ENCODE measurements at places on chromosomes 5 and 9.
A peak's percentile ranks its signal among the peaks of the same experiment; 100 is the strongest.

DNA sequence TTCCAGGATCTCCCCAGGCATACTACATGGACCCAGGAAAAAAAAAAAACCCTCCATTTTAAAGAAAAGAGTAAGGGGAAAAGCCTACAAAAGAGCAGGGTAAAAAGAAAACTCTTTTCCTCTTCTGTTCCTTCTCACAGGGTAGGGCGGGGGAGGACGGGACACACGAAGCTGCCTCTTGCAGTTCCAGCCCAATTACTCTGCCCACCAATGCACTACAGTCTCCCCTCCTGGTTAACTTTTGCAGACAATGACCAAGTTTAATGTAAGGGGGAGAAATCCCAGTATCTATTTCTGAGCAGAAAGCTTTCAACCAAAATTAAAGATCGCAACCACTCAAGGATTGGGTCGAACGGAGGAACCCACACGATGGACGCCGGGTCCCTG is 1.3 kb downstream of the BRD3 start:
- peak; percentile 55 for DNase-seq

DNA sequence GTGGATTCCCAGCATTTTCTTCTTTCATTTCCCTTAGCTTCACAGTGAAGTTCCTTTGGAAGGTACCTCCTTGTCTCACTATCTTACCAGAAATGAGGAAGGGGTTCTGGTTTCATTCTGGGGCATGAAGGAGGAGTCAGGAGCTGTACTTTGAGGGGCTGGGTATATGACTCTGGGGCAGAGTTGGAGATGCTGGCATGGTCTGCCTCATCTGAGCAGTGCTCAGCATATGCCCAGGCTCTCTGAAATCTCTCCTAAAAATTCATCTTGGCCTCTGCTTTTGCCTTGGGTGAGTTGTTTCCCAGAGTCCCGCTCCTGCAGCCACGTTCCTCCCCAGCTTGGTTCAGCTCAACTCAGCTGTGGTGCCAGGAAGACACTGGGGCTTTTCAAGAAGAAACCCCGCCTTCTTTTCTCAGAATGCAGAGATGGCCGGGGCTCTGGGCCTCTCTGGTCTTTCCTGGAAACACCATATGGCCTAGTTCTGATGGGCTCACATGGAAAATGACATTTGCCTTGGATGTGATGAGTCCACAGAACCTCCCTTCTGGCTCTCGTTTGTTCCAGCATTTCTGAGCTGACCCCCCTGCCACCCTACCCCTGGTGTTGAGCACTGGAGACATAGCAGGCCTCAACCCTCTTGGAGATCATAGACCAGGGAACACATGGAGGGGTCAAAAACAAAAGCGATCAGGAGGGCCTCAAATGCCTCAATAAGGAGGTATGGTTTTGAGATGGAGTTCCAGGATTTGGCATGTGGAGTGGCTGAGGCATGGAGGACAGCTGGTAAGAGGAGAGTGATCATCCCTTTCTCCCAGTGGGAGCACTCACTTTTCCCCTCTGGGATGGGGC is 12.0 kb upstream of the TGFBR1 start:
- DNase-seq = peak; percentile 68

GRCh38 chr5:104412649-104413240 is 850.2 kb upstream of the NUDT12 start:
- peak; percentile 9 for DNase-seq

DNA sequence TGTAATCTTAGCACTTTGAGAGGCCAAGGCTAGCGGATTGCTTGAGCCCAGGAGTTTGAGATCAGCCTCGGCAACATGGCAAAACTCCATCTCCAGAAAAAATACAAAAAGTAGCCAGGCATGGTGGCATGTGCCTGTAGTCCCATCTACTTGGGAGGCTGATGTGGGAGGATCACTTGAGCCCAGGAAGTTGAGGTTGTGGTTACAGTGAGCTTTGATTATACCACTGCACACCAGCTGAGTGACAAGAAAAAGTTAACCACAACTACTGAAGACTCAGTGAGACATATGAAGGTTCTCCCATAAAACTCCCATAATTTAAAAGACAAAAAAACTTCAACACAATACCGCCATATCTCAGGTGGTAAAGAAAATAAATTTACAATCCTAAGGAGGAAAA is 98.0 kb downstream of the NR6A1 start:
- DNase-seq = no peak

DNA sequence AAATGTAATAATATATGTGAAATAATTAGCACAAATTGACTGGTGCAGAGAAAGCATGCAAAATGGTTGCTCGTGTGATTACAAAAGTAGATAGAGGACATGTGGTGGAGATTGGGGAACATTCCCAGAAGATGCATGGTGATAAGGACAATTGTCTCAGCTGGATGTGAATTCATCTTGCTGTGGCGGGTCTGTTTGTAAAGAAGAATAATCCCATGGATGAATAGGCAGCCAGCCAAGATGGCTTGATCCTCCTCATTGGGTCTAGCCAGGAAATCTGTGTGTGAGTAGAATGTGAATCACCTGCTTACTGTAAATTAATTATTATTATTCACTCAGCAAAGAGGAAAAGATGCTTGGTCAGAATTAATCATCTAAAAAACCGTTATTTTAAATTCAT is 12.6 kb upstream of the DPYSL3 start:
- no peak for DNase-seq

- DNase-seq = no peak
Observed at GRCh38 chr5:59685793-59686192, 207.7 kb downstream of the PDE4D start.

DNA sequence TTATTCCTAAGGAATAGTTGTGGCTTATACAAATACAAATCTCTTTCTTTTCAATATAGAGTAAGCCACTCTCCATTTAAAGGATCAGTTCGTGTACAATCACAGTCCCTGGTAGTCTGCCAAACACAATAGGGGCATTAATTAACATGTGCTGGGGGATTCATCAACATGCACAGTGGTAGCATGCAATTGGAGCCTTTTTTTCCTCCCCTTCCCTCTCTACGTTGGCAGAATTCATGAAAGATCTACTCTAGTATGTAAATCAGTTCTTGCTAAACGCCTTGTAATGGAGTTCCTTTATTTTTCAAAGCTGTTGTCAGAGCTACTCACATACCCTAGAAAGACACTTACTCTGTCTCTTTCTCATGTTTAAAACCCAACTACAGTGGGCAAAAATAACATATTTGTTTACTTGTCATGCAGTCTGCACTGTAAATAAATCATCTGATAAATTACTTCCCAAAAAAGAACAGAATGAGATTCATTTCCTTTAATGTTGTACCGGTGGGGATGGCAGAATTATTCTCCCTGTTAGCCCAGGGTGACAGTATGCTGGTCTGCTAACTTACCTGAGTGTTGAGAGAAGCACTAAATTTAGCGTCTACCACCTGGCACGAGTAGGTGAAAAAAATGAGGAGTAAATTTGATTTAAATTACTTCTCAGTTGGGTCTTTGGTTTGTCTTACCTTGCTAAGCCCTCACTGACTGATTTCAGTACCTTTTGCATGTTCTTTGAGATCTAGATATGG is 341.5 kb upstream of the CCNH start:
- DNase-seq = no peak

GRCh38 chr5:44845777-44846176 is 37.0 kb downstream of the MRPS30 start:
- DNase-seq = no peak

- DNase-seq = no peak
Observed at GRCh38 chr9:76162086-76162730, 232.0 kb downstream of the RFK start.

- DNase-seq = no peak
Observed at GRCh38 chr5:55160493-55161209, 680 bp downstream of the GPX8 start.

GRCh38 chr5:176818391-176819098 is 8.2 kb downstream of the UNC5A start:
- no peak for DNase-seq

DNA sequence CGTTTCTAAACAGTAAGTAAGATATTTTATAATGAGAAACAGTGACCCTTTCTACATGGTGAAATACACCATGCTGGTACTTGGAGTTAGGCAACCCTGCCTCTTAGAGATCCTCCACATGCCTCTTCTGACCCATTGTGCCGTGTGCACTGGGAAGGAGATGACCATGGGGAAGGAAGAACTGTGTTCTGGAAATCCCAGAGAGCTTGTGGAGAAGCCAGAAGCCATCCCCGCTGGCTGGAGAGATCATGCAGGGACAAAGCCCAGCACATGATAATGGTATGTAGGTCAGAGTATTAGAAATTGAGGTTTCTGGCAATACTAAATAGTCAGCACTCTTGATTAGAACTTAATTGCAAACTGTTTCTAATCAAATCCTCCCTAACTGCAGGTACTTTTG is 307.3 kb downstream of the FBXL7 start:
- DNase-seq = no peak

- peak; percentile 55 for DNase-seq
Observed at GRCh38 chr5:131633830-131634229, 1.2 kb downstream of the RAPGEF6 start.

DNA sequence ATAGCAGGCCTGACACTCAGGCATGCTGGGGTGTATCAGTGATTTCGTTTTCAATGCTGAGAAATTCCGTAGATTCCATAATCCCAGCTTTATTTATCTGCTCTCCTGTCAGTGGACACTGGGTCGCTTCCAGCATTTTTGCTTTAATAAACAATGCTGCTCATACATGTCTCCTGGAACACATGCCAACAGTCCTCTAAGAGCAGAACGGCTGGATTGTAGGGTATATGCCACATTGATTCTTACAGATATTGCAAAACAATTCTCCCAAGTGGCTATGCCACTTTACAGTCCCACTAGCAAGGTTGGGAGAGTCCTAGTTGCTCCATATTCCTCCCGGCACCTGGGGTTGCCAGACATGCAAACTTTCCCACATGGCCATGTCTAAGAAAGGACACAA is 81.9 kb downstream of the RAPGEF1 start:
- DNase-seq = no peak

DNA sequence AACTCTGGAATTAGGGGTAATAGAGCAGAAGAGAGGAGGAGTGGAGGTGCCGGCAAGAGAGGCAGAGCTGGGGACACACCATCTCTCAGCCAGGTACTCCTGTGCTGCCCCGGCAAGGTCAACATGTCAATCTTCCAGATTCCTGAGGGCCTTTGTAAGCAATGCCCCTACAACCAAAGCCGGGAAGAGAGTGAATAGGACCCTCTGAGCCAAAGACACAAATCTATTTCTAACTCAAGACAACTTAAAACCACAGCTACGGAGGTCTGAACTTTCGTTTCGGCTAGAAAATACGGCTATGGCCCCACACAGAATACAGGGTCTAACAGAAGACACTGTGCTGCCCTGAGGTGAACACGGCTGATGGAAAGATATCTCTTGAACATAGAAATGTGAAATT is 66.6 kb downstream of the SERINC5 start:
- no peak for DNase-seq

DNA sequence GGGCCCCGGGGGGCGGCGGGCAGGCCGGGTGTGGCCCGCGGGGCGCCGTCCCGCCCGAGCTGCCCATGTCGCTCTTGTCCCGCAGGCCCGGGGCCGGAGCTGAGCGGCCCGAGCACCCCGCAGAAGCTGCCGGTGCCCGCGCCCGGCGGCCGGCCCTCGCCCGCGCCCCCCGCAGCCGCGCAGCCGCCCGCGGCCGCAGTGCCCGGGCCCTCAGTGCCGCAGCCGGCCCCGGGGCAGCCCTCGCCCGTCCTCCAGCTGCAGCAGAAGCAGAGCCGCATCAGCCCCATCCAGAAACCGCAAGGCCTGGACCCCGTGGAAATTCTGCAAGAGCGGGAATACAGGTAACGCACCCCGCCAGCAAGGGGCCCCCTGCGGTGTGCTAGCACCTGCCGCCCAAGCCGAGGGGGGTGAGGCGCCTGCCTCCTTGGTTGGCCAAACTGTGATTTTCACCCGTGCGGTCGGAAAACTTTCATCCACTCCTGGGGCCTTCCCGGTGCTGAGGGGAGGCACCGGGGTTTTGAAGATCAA is 32.1 kb downstream of the SMARCA2 start:
- DNase-seq = no peak

DNA sequence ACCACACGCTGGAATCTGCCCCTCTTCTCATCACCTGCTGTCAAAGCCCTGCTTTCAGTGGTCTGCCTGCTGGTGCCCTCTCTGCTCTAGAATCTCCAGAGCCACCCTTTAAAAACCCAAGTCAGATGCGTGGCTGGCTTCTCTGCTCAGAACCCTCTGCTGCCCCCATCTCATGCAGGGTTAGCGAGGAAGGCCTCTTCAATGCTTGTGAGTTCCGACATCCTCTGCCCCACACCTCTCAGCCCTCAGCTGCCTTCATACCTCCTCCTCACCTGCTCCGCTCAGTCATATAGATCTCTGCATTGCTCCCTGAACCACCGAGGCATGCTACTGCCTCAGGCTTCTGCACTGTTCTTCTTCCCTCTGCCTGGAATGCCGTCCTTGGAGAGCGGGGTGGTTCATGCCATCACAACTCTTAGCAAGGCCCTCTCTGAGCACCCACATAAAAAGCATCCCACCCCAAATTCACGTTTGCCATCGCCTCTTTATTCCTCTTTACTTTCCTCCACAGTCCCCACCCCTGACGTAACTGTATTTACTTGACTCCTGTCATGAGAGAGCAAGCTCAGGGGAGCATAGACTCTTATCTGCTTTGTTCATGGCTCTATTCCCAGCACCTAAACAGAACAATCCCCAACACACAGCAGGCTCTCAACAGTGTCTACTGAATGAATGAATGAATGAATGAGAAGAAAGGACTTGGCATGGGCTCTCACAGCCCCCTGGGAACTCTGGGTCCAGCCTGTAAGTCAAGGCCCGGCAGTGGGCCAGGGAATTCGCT is 10.4 kb downstream of the SHB start:
- no peak for DNase-seq

GRCh38 chr5:143187495-143187894 is 216.0 kb downstream of the NR3C1 start:
- DNase-seq = no peak

DNA sequence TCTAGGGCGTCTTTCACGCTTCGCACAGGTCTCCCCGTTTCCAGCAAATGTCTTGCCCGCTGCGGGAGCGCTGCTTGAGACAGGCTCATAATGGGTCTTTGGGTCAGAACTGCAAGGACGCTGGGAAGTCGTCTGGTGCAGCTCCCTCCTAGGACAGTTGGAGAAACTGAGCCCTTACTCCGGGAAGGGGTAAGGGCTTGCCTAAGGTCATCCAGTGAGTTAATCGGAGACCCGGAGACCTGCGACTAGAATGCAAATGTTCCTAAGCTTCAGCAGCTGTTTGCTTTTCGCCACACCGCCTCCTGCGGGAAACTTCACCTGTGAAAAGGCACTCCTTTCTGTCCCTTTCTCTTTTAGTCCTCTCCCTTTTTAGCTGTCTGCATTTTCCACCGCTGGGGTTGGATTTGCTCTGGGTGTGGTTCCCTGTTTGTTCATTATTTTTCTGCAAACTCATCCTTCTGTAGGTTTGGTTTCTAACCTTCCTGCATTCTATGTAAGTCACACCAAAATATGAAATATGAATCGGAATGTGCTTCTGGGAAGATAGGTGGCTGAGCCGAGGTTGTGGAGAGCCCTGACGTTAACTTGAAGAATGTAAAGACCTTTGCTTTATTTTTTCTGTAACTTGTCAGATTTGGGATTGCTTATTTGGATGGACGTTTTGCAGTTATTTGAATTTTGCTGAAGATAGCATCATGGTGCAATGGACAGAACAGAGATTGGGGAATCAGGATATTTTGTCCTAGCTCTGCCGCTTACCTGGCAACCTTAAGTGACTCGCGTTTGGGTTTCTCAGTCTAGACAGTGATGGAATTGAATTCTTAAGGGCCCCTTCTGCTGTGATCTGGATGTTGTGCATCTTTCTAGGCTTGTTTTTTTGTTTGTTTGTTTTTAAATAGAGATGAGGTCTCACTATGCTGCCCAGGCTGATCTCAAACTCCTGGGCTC is 909 bp downstream of the SLC36A1 start:
- DNase-seq = peak; percentile 75

- no peak for DNase-seq
Observed at GRCh38 chr9:82895822-82896110, 167.2 kb downstream of the RASEF start.

- peak; percentile 71 for DNase-seq
Observed at GRCh38 chr5:76256116-76256889, 146.8 kb upstream of the IQGAP2 start.

Data from erythroblast (primary cell).